Stimulated activated CD8-positive, alpha-beta memory T cell treated with anti-CD3 and anti-CD28 coated beads, Interleukin-4, amount 100 ng/mL, for 1 hour (primary cell): ENCODE measurements at places on chromosomes 4 and X.

DNA sequence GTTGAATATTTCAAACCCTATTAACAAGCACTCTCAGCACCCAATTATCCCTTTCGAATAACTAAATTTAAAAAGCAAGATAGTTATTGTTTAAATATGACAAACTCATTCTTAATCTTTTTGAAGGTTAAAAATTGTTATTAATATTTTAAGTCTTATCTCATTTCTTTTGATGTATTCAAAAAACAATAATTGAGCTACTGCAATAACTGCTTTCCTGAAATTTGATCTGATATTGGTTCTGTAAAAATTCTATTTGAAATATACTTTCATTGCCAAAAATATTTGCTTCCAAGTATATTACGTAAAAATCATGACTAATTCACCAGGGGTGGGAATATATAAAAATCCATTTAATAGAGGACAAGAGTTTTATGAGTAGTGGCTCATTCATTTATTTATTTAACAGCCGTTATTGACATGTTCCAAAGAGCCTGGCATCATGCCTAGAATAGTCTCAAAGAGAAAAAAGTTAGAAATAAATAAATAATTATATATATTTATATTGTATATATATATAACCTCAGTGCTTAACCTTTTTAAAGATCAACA, 34.4 kb downstream of the GLRA3 start:
- no peak for DNase-seq

DNA sequence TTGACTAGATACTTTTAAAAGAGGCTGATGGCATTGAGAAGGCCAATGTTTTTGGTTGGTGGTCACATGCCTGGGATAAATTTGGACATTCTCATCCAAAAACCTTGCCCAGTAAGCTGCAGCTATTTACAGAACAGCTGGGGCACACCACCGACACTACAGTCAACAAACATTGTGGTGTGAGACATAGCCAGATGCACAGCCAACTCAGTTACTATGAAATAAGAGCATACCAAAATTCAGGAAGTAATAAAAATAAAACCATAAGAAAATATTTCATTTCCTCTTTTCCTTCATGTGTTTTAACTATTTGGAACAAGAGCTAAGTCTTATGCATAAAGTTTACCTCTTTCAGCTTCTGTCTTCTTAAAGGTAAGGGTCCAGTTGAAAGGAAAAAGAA, 8.8 kb downstream of the PPM1K start:
- no peak for DNase-seq

DNA sequence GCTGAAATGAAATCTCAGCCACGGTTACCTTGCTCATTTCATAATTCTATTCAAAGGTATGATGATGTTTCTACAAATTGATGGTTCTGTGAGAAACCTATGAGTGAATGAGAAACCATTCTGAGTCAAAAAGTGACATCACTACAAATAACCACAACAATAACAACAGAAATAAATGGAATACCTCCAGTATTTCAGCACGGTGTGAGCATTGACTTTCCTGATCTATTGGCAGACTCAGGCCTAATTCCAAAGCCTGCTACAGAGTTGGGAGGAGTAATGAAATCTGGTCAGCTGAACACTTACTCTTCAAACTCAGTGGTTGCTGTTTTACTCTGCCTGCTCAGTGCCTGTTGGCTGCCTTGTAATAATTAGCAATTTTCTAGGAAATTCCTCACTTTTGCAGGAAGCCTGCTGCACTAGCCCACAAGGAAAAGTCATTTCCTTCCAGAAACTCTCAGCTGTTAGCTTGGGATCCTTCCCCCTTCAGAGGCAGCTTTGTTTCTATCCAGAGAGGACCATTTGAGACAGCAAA, 18.8 kb upstream of the SYNPO2 start:
- no peak for DNase-seq

- DNase-seq = no peak
Measured at GRCh38 chrX:40912576-40912975, 172.7 kb upstream of the USP9X start.
